ENCODE measurements at places on chromosomes 12 and 14.

DNA sequence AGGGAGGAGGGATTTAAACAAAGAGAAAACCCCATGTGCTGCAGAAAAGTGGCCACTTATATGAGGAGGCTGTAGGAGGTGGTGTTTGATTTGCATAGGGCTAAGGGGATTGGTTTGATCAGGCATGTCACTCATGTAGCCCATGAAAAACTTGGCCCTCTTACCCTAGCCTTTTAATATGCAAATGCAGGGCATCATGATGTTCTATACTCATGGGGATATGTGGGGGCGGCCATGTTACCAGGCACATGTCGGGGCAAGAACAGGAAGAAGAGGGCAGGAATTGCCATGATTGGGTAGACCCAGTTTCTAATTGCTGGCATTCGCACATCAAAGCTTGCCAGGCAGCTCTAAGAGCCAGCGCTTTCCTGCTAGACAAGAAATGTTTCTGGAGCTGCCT lies 28.8 kb downstream of the KLRK1 start:
- DNase-seq, result no peak

DNA sequence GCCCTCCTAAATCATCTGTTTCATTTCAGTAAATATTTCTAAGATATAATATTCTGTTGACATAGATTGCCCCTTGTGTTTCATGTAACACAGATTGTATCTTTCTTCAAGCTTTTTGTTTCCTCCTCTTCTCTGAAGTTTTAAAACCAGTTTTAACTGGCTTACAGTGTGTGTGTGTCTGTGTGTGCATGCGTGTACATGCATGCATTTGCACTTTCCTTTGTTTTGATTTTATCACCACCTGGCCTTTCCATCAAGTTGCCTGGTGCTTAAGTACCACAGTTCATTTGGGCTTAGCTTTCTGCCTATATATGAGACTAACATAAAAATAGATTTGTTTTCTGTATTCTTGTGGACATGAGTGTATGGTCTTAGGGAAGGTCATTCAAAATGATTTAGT lies 31.9 kb downstream of the ETNK1 start:
- no peak for DNase-seq

DNA sequence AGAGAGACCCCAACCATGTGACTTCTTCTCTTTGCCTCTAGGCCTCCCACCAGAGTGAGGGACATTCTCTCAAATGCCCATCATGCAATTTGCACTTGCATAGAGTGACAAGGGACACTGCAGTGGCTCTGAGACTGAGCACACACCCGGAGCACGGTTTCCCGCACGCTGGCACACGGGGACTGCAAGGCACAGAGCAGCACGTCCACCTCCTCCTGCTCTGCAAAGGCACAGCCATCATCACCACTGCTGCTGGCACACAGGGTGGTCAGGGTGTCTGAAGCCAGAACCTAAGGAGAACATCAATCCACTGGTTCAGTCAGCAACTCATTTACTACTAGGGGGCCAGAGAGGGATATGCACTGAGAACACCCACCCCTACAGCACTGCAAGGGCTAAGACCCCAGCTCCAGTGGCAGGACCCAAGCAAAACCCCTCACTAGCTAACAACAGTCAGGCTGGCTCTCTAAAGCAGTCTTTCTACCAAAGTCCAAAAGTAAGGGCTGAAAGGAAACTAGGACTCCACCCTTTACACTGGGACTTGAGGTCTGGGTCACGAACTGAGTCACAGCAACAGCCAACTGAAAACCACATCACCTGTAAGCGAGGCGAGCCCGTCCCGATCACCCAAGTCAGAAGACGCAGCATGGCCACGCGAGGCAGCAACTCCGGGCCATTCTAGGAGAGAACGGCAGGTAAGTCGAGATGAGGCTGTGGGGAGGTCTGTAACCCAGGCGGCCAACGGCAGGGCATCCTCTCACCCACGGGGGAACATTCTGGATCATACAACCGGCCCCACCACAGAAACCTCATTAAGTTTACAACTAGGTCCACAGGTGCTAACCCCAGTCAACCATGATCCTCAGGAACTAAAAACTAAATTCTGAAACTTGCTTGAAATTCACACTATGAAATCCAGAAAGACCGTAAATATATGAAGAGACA lies 37.9 kb downstream of the GCN1 start:
- no peak for DNase-seq

GRCh38 chr12:45660330-45660729 lies 69.2 kb upstream of the ARID2 start:
- DNase-seq, result no peak

GRCh38 chr12:101875162-101875561 lies 2.2 kb upstream of the DRAM1 start:
- no peak for DNase-seq

DNA sequence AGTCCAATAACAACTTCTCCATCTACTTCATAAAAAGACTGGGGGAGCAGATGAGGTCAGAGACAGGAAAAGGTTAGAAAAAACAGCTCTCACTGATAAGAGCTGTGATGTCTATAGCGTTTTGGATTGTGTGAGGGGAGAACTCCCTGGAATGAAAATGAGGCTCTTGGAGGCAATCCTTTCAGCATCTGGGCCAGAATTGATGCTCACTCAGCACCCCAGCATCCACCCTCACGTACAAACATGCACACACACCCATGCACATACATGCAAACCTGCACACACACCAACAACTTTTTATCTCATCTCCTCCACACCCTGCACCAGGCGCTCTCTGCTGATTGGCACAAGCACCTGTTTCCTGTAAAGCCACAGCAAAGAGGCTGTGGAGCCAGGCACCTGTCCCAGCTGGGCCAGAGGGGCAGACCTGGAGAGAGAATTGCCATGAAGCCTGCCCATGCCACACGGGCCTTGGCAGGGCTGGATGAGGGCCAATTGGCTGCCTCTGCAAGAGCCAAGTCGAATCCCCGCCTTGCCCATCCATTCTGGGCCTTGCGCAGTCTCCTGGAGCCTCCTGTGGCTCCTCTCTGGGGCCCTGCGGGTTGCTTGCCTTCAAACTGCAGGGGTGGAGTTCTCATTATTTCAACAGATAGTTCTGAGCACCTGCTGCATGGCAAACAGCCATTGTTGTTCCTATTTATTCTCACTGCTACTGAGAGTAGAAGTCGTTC lies 53.1 kb downstream of the SYNE3 start:
- DNase-seq, result no peak

DNA sequence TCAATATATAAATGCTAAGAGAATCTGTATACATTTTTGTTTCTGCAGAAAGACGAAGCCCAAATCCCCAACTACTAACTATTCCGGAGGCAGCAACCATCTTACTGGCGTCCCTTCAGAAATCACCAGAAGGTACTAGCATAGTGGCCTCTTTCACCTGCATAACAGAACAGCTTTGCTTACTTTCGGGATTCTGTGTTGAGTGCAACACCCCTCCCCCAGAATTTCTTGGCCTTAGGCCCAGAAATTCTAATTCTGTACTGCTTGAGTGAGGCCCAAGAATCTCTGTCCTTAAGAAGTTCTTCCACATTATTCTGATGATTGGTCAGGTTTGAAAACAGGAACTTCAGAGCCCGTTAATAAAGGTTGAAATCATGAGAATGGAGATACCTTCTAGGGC lies 2.9 kb downstream of the SPX start:
- no peak for DNase-seq

GRCh38 chr14:101845496-101845895 lies 84.0 kb downstream of the PPP2R5C start:
- DNase-seq, result no peak

- no peak for DNase-seq
These were observed 59.2 kb downstream of the SPPL3 start for GRCh38 chr12:120844768-120845449.

- no peak for DNase-seq
These were observed 25.1 kb upstream of the ANO2 start for GRCh38 chr12:5969974-5970690.

DNA sequence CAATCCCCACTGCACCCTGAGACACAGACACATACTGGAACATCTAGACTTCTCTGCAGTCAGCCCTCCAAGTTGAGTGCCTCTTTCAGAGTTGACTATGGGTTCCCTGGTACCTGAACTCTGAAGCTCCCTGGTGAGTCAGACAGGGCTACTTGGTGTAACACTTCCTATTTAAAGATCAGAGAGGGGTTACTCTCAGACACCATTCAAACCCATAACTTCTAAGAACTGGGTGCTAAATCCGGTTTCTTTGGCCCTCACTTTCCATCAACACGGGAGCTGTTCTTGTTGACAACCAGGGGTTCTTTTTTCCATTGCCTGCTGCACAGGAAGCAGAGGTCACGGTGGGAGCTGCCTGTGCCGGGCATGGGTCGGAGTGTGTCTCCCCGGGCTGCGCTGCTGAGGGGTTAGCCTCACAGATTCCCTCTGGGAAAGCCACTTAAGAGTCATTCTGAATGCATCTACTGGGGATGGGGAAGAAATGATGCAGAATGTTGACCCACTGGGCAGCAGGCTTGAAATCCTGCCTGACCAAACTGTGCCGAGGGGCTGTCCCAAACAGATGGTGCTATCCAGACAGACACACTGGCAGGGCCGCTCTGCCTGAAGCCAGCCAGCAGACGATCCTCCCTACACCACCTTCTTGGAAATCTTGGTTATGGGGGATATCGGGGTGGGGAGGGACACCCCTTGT lies 74.1 kb downstream of the PITPNM2 start:
- no peak for DNase-seq

DNA sequence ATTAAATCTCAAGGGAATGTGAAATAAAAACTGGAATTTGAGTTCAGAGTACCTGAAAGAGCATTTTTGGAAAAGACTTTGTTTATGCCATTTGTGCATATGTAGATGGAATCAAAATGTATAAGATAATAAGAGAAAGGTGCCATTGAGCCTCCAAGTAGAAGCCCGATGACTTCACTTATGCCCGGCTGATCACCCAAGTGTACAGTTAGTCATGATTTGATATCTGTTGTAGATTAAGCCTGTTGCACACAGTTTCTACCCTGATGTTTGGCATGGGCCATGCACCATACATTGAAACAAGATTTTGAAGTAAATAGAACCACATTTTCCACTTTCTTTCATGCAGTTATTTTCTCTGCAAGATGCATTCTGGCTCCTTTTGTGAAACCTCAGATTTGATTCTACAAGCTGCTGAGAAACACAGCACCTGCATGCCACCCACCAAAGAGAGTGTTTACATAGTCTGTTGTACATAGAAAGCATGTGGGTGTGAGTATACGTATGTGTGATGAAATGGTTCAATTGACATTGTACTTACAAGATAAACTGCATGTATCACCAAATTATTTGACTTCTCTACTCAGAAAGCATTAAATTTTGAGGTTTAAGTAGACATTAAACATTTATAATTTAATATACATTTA lies 772.5 kb downstream of the DIO2 start:
- DNase-seq, result no peak

GRCh38 chr12:13851828-13852227 lies 129.6 kb downstream of the GRIN2B start:
- DNase-seq, result no peak

DNA sequence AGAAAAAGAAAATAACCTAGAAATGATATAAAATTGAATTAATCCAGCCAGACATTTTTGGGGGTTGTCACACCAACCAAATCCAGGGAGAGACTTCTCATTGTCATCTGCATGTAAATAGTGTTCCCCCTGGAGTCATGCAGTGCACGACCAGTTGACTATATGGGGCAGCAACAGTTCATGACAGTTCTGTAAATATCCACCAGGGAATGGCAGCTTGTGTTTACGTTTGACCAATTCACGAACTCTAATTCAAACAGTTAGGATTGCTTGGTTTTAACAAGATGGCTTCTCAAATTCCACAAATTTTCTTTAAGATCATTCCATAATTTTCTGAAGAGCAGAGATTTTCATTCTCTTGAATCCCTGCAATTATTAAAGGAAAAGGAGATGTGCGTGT lies 43.4 kb upstream of the DUSP6 start:
- DNase-seq, result no peak

DNA sequence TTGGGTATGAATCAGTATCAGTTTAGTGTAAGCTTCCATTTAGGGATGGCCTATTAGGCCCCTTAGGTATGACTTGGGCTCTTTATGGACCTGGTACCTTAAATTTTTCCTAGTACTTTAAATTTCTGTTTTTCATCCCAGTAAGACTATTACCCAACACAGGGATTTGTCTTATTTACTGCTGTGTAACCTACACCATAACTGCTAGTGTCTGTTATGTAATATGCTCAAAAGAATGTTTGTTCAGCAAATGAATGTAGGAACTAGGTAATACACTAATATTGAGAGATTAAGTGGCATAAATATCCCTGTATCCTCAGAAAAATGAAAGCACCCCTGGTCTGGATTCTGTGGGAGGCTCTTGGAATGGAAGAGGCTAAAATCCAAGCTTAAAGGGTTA lies 63.7 kb upstream of the YARS2 start:
- no peak for DNase-seq

- DNase-seq, result no peak
These were observed 9.5 kb downstream of the CNTN1 start for GRCh38 chr12:40701756-40702155.

GRCh38 chr12:101685092-101685491 lies 12.3 kb upstream of the CHPT1 start:
- no peak for DNase-seq

- no peak for DNase-seq
These were observed 2.5 kb upstream of the ACTN1 start for GRCh38 chr14:68981539-68981976.

- DNase-seq, result no peak
These were observed 22.2 kb upstream of the TCL1B start for GRCh38 chr14:95664066-95664465.

DNA sequence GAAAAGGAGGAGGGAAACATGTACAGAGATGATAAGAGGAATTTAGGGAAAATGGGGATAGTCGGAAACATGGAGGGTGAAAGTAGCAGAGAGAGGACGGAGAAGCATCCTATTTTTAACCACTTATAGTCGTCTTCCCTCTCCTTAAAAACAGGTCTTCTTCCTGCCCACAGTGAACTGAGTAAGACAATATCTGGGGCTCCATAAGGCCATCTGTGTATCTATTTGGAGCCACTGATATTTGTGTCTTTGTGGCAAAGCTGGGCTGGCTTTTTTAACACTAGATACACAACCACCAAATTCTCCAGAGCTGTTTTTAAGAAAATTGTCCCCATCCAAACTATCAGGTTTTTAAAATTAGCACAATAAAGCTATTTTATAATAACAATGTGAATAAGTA lies 109.5 kb upstream of the RAP1B start:
- DNase-seq, result no peak

DNA sequence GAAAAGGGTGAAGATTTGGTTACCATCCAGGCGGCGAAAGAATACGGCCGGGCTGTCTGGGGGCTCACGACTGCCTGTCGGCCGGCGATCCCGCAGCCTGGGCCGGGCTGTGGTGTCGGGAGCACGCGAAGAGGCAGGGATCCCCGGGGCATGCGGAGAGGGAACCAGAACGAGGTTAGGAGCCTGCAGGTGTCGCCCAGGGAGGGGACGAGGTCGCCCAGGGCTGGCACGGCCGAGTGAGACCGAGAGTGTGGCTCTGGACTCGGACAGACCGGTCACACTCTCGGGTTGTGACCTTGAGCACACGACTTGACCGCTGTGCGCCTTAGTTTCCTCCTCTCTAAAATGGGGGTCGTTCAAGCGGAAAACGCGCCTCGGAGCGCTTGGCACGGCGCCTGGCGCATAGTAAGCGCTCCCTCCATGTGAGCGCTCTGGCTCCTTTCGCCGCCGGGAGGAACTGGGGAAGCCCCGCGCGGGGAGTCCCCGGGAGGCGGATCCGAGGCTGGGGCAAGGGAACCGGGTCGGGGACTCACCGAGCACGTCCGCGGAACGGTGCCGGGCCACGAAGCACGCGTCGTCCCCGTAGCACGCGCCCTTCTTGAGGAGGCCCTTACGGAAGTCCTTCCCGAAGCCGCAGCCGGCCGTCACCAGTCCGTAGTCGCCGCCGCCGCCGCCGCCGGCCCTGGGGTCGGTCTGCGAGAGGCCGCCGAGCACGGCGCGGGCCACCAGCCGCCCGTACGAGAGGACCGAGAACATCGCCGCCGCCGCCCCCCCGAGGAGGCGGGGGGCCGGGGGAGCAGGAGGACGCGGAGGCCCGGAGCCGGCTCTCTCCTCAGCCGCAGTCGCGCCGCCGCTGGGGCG lies 612 bp downstream of the PPTC7 start:
- peak; percentile 28 for DNase-seq

Measured in HuH-7.5 (cell line).